Uterus (tissue), 4 donors: ENCODE measurements at places on chromosomes 1 and 21. TPM values are rescaled to one million over a fixed set of nuclear protein-coding genes. Genes with fewer than 3 reads are reported as not detected.

DNA sequence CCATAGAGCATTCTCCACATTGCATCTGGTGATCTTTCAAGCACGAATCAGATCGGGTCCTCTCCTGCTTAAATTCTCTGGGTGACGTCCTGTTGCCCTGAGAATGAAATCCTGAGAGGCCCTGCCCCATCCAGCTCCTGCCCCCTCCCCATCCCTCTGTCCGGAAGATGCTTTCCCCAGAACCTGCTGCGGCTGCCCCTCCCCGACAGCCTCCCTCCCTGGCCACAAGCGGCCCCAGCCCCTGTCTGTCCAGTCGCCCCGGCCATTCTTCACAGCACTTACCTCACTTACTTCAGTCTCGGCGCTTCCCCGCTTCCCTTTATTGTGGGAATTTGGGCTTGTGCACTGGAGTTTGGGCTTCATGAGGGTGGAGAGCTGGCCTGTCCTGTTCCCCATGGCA lies 40.3 kb downstream of the TAS1R2 start:
- DNase-seq = no peak
- no peaks in the 10 kb centered on the region for H3K36me3 ChIP-seq
- no peak overlapping the region for H3K4me3 ChIP-seq
- H3K27me3 ChIP-seq = no peaks in the 10 kb centered on the region
- no peaks in the 10 kb centered on the region for H3K4me1 ChIP-seq

GRCh38 chr1:237327061-237327460 lies 285.1 kb downstream of the RYR2 start:
- no peaks in the 10 kb centered on the region for H3K4me1 ChIP-seq
- no peak for DNase-seq
- H3K27me3 ChIP-seq = no peaks in the 10 kb centered on the region
- H3K36me3 ChIP-seq = no peaks in the 10 kb centered on the region
- H3K4me3 ChIP-seq = no peak overlapping the region
- H3K27ac ChIP-seq = no peak overlapping the region

OR2L5 gene
- 0.14 TPM for total RNA-seq

CD1D gene
- total RNA-seq = 1.8 TPM

GRCh38 chr1:53277326-53277725 lies 39.0 kb upstream of the MAGOH start:
- no peak overlapping the region for H3K27ac ChIP-seq
- no peaks in the 10 kb centered on the region for H3K27me3 ChIP-seq
- no peak for DNase-seq
- no peaks in the 10 kb centered on the region for H3K36me3 ChIP-seq
- H3K4me3 ChIP-seq = no peak overlapping the region

SEMA6C gene
- total RNA-seq = 31.3 TPM

- H3K27me3 ChIP-seq = no peaks in the 10 kb centered on the region
- no peak overlapping the region for H3K4me3 ChIP-seq
- peak overlapping the region; percentile 15 for H3K27ac ChIP-seq
- DNase-seq = peak; percentile 30
- H3K36me3 ChIP-seq = no peaks in the 10 kb centered on the region
Measured at GRCh38 chr1:26017606-26018005, 4.0 kb upstream of the EXTL1 start.

- no peaks in the 10 kb centered on the region for H3K4me1 ChIP-seq
- H3K4me3 ChIP-seq = no peak overlapping the region
- no peaks in the 10 kb centered on the region for H3K36me3 ChIP-seq
- no peak for DNase-seq
- no peak overlapping the region for H3K27ac ChIP-seq
Measured at GRCh38 chr1:2091611-2092604, 41.7 kb downstream of the PRKCZ start.

OR6N1 gene
- total RNA-seq = not detected

GRCh38 chr21:32543975-32544374 lies 41.3 kb downstream of the TCP10L start:
- H3K4me3 ChIP-seq = no peak overlapping the region
- no peaks in the 10 kb centered on the region for H3K4me1 ChIP-seq
- no peak for DNase-seq
- H3K27me3 ChIP-seq = no peaks in the 10 kb centered on the region
- H3K27ac ChIP-seq = no peak overlapping the region
- H3K36me3 ChIP-seq = no peaks in the 10 kb centered on the region

- H3K36me3 ChIP-seq = no peaks in the 10 kb centered on the region
- no peaks in the 10 kb centered on the region for H3K4me1 ChIP-seq
- no peak for DNase-seq
- no peaks in the 10 kb centered on the region for H3K27me3 ChIP-seq
- H3K4me3 ChIP-seq = no peak overlapping the region
Measured at GRCh38 chr1:221840511-221841243, 98.8 kb upstream of the DUSP10 start.

- no peaks in the 10 kb centered on the region for H3K27me3 ChIP-seq
- H3K27ac ChIP-seq = no peak overlapping the region
- no peaks in the 10 kb centered on the region for H3K4me1 ChIP-seq
- H3K36me3 ChIP-seq = no peaks in the 10 kb centered on the region
- no peak for DNase-seq
- no peak overlapping the region for H3K4me3 ChIP-seq
Measured at GRCh38 chr21:36688324-36688723, 10.6 kb upstream of the SIM2 start.

DNA sequence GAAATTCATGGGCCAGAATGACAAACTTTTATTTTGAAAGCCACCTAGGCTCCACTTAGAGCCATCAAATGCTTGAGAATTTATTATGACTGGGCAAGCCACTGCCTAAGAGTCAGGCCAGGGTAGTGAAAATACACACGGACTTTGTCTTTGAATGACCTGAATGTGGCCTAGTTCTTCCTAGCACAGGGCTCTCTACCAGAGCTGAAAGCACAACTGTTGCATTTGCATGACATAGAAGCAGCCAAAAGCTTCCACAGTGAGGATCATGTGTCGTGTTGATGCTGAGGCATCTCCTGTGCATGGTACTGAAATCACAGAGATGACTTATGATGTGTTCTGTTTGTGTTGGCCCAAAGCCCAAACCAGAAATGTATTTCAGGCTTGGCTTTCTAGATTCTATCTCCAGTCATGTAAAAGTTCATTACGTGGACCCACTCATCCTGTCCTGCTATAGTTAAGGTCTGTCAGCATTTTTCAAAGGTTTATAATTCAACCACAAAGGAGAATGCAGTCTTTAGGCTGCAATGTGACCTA lies 164.0 kb upstream of the UBE2U start:
- no peaks in the 10 kb centered on the region for H3K36me3 ChIP-seq
- no peaks in the 10 kb centered on the region for H3K27me3 ChIP-seq
- H3K27ac ChIP-seq = peak overlapping the region; percentile 17
- no peak overlapping the region for H3K4me3 ChIP-seq

- H3K27me3 ChIP-seq = no peaks in the 10 kb centered on the region
- no peaks in the 10 kb centered on the region for H3K36me3 ChIP-seq
- H3K4me3 ChIP-seq = no peak overlapping the region
- no peak for DNase-seq
Measured at GRCh38 chr1:101207891-101208290, 28.9 kb upstream of the S1PR1 start.

DNA sequence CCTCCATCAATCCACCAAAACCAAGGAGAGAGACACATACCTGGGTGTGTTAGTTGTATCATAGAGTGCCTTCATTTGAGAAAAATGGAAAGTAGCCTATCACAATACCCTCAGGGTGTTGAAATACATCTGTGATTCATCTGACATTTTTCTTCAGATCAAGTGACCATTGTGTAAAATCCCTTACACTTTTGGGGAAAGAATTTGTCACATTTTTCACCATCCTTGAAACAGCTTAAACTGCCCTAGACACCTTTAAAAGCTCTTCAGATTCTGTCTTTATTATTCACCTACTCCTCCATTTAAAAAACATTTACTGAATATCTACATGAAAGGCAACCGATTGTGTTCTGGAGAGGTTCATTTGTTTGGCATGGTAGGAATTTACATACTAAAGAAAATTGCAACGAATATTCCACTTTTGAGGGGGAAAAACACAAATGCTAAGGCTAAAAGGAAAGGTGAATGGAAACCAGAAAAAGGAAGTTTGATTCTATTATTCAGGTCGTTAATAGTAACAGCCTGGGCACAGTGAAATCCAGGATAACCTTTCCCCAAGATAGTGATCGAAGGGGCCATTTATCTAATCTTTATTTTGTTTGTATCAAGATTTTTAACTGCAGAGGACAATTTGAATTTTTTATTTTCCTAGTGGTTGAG lies 70.4 kb upstream of the SAMSN1 start:
- H3K4me3 ChIP-seq = no peak overlapping the region
- no peaks in the 10 kb centered on the region for H3K27me3 ChIP-seq
- H3K36me3 ChIP-seq = no peaks in the 10 kb centered on the region
- DNase-seq = no peak
- H3K27ac ChIP-seq = no peak overlapping the region

- H3K4me1 ChIP-seq = no peaks in the 10 kb centered on the region
- no peaks in the 10 kb centered on the region for H3K36me3 ChIP-seq
- DNase-seq = no peak
- no peak overlapping the region for H3K4me3 ChIP-seq
- no peak overlapping the region for H3K27ac ChIP-seq
- no peaks in the 10 kb centered on the region for H3K27me3 ChIP-seq
Measured at GRCh38 chr1:76891931-76892622, 24.8 kb downstream of the ST6GALNAC5 start.

- no peaks in the 10 kb centered on the region for H3K27me3 ChIP-seq
- no peak for DNase-seq
- H3K27ac ChIP-seq = no peak overlapping the region
- no peaks in the 10 kb centered on the region for H3K36me3 ChIP-seq
- no peaks in the 10 kb centered on the region for H3K4me1 ChIP-seq
Measured at GRCh38 chr1:164033782-164034181, 525.2 kb upstream of the PBX1 start.

GRCh38 chr21:29656504-29657239 lies 283.1 kb downstream of the GRIK1 start:
- H3K27me3 ChIP-seq = no peaks in the 10 kb centered on the region
- DNase-seq = no peak
- H3K36me3 ChIP-seq = no peaks in the 10 kb centered on the region
- no peaks in the 10 kb centered on the region for H3K4me1 ChIP-seq

DNA sequence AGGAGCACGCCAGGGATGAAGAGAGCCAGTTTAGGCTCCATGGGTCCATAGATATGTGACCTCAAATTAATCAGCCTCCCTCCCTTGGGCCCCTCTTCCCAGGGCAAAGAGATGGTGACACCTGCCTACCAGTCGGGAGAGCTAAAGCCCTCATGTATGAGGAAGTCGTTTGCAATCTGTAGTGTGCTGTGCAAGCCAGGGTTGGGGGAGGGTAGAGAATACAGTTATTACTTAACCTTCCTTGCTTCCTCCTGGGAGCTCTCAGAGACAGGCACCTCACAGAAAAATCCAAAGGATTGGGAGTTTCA lies 4.0 kb downstream of the PGLYRP4 start:
- H3K4me3 ChIP-seq = no peak overlapping the region
- H3K36me3 ChIP-seq = no peaks in the 10 kb centered on the region
- no peak overlapping the region for H3K27ac ChIP-seq
- no peaks in the 10 kb centered on the region for H3K27me3 ChIP-seq
- no peaks in the 10 kb centered on the region for H3K4me1 ChIP-seq

ARHGAP30 gene
- total RNA-seq = 0.88 TPM

- DNase-seq = peak; percentile 30
- no peaks in the 10 kb centered on the region for H3K4me1 ChIP-seq
- no peak overlapping the region for H3K4me3 ChIP-seq
- H3K36me3 ChIP-seq = no peaks in the 10 kb centered on the region
Measured at GRCh38 chr1:204814166-204814884, 56.3 kb upstream of the NFASC start.

- no peak within 1 kb of the TSS for H3K27ac ChIP-seq
- DNase-seq = no peak
- H3K27me3 ChIP-seq = no peaks in the 10 kb centered on the region
- H3K4me1 ChIP-seq = no peaks in the 10 kb centered on the region
- H3K4me3 ChIP-seq = no peak within 1 kb of the TSS
Measured at GRCh38 chr21:44612029-44612486, at the start of gene KRTAP10-8. KRTAP10-8 (plus strand) TSS chr21:44612079; CDS start chr21:44612101, 22 bp downstream.

DNA sequence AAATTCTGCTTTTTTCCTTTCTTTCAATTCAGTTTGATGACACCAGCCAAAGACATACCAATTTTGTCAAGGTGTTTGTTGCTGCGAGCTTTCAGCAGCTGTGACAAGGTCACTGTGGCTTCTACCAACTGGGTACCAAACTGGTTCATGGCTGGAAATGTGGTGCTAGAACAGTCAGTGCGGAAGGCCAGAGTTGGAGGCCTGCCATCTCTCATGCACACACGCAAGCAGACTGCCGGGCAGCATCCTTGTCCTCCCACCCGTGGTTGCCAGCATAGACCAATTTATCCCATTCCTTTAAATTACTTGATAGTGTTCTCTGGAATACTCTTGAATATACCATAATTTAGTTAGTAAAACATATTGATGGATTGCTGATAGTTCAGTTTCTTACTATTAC lies 79.9 kb upstream of the GPR52 start:
- H3K27ac ChIP-seq = no peak overlapping the region
- H3K4me1 ChIP-seq = no peaks in the 10 kb centered on the region
- DNase-seq = no peak
- no peak overlapping the region for H3K4me3 ChIP-seq
- no peaks in the 10 kb centered on the region for H3K36me3 ChIP-seq

DNA sequence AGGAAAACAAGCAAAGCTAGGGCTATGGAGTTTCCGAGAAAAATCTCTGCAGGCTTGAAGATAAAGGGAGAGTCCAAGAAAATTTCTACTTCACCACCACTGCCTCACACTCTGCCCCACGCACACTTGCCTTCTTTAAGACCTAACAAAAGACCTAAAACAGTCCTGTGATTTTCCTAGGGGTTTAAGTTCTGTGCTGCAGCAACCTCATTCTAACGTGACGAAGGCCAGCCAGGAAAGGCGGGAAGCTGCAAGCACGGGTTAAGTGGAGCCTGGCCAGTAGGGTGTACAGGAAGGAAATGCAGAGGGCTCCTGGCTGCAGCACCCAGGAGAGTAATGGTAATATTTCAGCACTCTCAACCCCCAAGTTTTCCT lies 1.5 kb downstream of the SPATA6 start:
- no peaks in the 10 kb centered on the region for H3K36me3 ChIP-seq
- H3K4me1 ChIP-seq = no peaks in the 10 kb centered on the region
- H3K4me3 ChIP-seq = peak overlapping the region; percentile 61
- H3K27ac ChIP-seq = peak overlapping the region; percentile 95
- no peaks in the 10 kb centered on the region for H3K27me3 ChIP-seq
- peak; percentile 38 for DNase-seq

DNA sequence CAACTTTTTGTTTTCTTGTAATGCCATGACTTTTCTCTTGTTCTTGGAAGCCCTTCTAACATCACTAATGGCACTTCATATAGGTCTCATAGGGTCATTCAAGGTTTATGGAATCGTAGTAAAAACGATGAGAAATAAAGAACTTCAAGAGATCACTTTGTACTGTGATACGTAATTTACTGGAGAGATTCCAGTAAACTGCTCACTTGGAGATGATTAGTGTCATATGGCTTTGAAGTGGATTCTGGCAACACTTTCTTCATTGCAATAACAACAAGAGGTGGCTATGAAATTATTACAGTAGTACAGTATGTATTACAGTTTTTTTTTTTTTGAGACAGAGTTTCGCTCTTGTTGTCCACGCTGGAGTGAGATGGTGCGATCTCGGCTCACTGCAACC lies 103.4 kb downstream of the RUSC1 start:
- H3K36me3 ChIP-seq = no peaks in the 10 kb centered on the region
- H3K27ac ChIP-seq = no peak overlapping the region

SERPINC1 gene
- not detected for total RNA-seq

GNG4 gene
- 2.1 TPM for total RNA-seq

CLDN19 gene
- not detected for total RNA-seq
